Sigmoid colon (tissue), 7 donors: ENCODE measurements at places on chromosomes 1 and 21. TPM values are rescaled to one million over a fixed set of nuclear protein-coding genes. Genes with fewer than 3 reads are reported as not detected.

AMY1A gene
- not detected for total RNA-seq

DNA sequence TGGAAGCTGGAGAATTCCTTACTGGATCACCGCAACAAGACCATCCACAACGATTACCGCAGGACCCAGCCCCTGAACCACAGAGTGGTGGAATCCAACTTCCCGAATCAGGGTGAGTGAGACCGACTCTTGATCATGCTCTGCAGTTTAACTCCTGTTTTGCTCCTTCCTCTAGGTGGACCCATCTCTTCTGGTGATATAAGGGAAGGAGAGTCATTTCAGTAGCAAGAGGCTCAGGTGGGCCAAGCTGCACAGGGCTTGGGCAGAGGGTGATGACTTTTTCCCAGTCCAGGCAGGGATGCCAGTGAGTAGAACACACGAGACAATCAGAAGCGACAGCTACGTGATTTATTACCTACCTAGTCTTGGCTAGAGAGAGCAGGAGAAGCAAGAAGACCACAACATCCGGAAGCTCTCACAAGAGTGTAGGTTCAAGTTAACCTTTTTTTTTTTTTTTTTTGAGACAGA is 25.2 kb downstream of the CA6 start:
- no peak for DNase-seq

- DNase-seq = no peak
Observed at GRCh38 chr1:51506537-51506936, 12.5 kb downstream of the EPS15 start.

S100A1 gene
- total RNA-seq = 22.2 TPM

SLAMF7 gene
- total RNA-seq = 0.16 TPM

CSF3R gene
- total RNA-seq = 9.1 TPM

DNA sequence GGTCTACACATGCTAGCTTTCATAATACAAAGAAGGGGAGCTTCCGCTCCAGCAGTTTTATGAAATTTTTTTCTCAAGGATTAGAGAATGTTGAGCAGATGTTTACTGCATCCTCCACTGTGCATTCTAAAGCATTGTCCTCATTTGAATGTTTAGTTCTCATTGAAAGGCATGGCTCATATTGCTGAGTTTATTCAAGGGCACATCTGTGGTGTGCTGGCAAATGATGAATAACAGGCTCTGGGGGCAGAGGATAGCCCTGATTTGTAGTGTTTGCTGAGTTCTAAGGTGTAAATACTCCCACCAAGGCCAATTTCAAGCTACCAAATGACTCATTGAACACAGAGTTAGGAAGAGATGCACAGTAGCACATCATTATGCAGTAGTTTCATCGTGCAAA is 303.2 kb upstream of the FAM78B start:
- no peak for DNase-seq

ANGPTL1 gene
- 159 TPM for total RNA-seq

DNA sequence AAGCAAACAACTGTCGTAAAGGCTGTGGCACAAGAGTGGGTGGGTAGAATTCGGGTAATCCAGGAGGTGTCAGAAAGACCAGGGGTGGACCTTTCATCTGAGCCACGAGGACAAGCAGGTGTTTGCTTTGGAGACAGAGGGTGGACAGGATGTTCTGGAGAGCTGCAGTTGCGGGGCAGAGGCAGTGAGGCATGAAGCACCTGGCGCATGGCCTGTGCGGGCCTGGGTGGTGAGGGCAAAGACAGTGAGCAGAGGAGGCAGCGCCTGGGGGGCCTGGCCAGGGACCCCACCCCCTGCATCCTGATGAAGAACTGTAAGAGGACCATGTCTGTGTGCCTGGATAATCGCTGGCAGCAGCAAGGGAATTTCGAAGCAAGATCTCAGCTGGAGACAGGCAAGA is 24.9 kb downstream of the KIF26B start:
- no peak for DNase-seq

- DNase-seq = no peak
Observed at GRCh38 chr1:36401602-36402503, 4.1 kb upstream of the LSM10 start.

GRCh38 chr1:152186556-152187285 is 27.7 kb upstream of the RPTN start:
- no peak for DNase-seq

NT5C1A gene
- not detected for total RNA-seq

DNA sequence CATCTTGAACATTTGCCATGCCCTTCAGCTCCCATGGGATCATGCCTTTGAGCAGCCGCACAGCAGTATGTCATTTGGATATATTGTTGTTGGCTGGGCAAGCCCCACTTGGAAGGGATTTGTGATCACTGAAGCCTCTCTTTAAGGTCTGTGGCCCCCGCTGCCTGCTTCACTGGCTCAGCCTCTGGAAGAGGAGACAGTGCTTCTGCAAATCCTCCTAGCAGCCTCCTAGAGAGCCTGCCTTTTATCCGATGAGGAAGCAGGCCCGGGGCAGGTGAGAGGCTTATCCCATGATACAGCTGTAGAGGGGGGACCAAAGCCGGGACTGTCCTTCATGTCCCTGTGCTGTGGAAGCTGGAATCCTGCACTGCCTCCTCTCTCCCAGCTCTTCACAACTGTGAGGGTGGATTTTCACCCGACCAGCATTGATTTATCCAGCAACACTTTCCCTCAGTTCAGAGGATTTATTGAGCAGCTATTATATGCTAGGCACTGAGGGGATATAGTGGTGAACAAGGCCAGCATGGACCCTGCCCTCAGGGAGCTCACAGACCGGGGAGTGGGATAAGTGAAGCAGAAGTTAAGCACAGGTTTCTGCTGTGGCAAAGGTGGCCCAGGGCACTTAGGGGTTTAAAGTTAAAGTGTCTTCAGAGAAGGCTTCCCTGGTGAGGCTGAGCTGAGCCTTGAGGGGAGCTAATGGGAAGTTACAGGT is 3.9 kb downstream of the TMEM61 start:
- DNase-seq = no peak

DNA sequence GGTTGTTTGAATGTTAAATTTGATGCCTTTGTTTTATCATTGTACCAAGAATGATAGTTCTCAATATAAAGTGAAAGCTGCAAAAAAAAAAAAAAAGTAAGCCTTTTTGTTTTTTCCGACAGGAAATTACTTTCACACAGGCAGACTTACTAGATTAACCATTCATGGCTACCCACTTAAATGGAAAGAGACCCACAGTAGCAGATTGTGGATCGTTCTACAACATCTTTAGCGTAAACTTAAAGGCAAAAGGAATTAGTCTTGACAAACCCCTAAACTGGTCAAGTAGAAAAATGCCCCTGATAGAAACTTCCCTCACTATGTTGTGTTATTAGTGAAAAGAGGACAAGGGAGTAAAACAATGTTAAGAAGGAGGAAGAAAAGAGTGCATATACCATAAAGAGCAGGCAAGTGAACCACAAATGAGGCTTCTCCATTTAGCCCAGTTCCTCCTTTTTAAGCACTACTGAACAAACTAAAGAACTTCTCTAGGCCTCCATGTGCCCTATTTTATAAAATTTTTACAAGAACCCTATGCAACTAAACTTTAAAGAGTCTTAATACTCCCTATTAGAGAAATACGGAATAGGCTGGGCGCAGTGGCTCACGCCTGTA is 1560.3 kb downstream of the MRPL39 start:
- DNase-seq = no peak

ZNF695 gene
- total RNA-seq = not detected

GRCh38 chr1:162218975-162219374 is 149.5 kb downstream of the NOS1AP start:
- DNase-seq = no peak

GRCh38 chr1:5623399-5623798 is 368.8 kb downstream of the NPHP4 start:
- no peak for DNase-seq

F5 gene
- total RNA-seq = not detected

DNA sequence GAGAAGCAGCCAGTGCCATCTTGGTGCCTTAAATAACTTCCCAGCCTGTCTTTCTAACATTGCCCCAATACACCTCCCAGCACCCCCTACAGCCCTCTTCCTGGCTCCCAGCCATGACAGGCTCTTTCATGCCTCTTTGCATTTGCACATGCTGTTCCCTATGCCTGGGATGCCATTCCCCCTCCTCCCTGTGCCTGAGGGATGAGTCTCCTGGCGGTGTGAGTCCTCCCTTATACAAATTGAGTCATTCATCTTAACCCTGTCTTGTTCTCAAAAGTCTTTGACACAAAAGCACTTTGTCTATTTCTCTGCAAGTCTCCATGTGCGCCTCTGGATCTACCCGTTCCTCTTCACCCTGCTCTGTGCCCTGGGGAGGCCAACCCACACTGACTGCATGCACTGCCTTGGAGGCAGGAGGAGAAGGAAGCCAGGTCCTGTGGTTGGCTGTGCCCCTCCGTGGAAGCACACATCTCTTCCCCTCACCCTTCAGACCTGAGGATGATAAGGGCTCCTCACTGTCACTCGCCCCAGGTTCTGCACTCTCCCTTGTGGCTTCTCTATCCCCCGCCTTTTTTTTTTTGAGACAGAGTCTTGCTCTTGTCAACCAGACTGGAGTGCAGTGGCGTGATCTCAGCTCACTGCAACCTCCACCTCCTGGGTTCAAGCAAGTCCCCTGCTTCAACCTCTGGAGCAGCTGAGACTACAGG is 25.1 kb downstream of the CDCP2 start:
- no peak for DNase-seq

FALEC gene
- total RNA-seq = not detected
